ENCODE measurements at places on chromosomes 11 and 22. TPM values are rescaled to one million over a fixed set of nuclear protein-coding genes. Genes with fewer than 3 reads are reported as not detected.

The OR52E8 gene
- 1.9 TPM for total RNA-seq

The TMPRSS4 gene
- total RNA-seq: 3.4 TPM

The APOL4 gene
- 3.9 TPM for total RNA-seq

The CRACR2B gene
- total RNA-seq: 3.1 TPM

The MUC2 gene
- total RNA-seq: under 0.01 TPM

The HTR3B gene
- not detected for total RNA-seq

The ADORA2A gene
- total RNA-seq: 0.48 TPM

The C11orf52 gene
- 1.9 TPM for total RNA-seq

The PGA5 gene
- total RNA-seq: 8.9 TPM

The GAS2 gene
- total RNA-seq: 7.7 TPM

The PTS gene
- total RNA-seq: 60.7 TPM

The PIH1D2 gene
- total RNA-seq: not detected

The TRPM5 gene
- total RNA-seq: not detected

The KCNQ1 gene
- total RNA-seq: 7.9 TPM

The ARSA gene
- 5.8 TPM for total RNA-seq

The PNPLA3 gene
- total RNA-seq: 0.48 TPM

The GAL3ST1 gene
- total RNA-seq: not detected

The NECTIN1 gene
- total RNA-seq: 4.1 TPM

The OSBP2 gene
- total RNA-seq: 16.9 TPM

The LRRC32 gene
- 47.2 TPM for total RNA-seq

The WBP2NL gene
- total RNA-seq: 6.0 TPM

The HEPHL1 gene
- total RNA-seq: 0.96 TPM

The TEX12 gene
- 3.1 TPM for total RNA-seq

The LARGE2 gene
- total RNA-seq: not detected

The SEZ6L gene
- 2.2 TPM for total RNA-seq

The IFITM1 gene
- total RNA-seq: 25.3 TPM

The DCDC1 gene
- total RNA-seq: 15.4 TPM

The CCDC83 gene
- total RNA-seq: 0.72 TPM

The IGF2 gene
- 2,215 TPM for total RNA-seq

The SLC22A9 gene
- total RNA-seq: 2.2 TPM

The SLC2A11 gene
- total RNA-seq: 6.7 TPM

The C11orf86 gene
- not detected for total RNA-seq

The SESN3 gene
- total RNA-seq: 59.7 TPM

The MIOX gene
- total RNA-seq: not detected

The RIMBP3C gene
- total RNA-seq: not detected

The PGA3 gene
- 37.8 TPM for total RNA-seq

The ABCC8 gene
- total RNA-seq: 0.48 TPM

The LINC01488 gene
- total RNA-seq: 0.96 TPM

The C11orf91 gene
- 2.2 TPM for total RNA-seq

The INS gene
- not detected for total RNA-seq

The RTN4R gene
- 1.4 TPM for total RNA-seq

The SRRD gene
- 3.6 TPM for total RNA-seq

The MPZL3 gene
- total RNA-seq: 5.3 TPM

The KDM4E gene
- 4.6 TPM for total RNA-seq

The NR1H3 gene
- total RNA-seq: 18.5 TPM

The RRAS2 gene
- total RNA-seq: 52.0 TPM

The SPDYC gene
- not detected for total RNA-seq

The APOBEC3F gene
- 1.7 TPM for total RNA-seq

The PRR5 gene
- total RNA-seq: 28.4 TPM

The SLC22A6 gene
- total RNA-seq: not detected

The SLC39A13 gene
- total RNA-seq: 74.6 TPM

The RAB36 gene
- total RNA-seq: 1.7 TPM

The CDC45 gene
- 0.96 TPM for total RNA-seq

The DDI1 gene
- total RNA-seq: 0.72 TPM

The IL17REL gene
- total RNA-seq: not detected
